ENCODE measurements at places on chromosomes 11 and 22.

- DNase-seq = no peak
Observed at GRCh38 chr22:38753948-38754750, 1.6 kb downstream of the SUN2 start.

- no peak for DNase-seq
Observed at GRCh38 chr11:10809373-10810160, 841 bp upstream of the EIF4G2 start.

- DNase-seq = no peak
Observed at GRCh38 chr22:47205081-47205491, 442.6 kb downstream of the TBC1D22A start.

DNA sequence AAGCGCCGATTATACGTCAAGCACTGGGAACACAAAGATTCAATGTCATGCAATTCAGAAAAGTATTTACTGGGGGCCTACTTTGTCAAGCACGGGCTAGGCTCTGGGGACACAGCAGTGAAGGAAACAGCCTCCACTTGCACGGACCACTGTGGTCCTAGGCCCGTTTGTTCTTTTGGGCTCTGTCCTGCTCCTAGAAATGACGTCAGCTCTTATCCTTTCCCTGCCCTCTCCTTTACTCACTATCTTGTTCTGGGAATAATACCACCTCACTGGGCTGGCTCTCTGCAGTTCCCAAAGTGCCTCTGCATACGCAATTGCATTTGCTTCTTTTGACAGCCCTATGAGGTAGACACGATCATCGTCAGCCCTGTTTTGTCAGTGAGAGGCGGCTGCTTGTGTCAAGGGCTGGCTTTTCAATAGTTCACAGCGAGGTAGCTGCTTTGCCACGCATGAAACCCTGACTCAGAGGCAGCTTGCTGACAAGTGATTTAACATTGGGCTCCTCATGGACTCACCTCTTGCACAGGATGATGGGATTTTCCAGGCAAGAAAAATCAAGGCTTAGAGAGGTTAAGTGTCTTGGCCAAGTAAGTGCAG lies 22.9 kb upstream of the IGSF22 start:
- no peak for DNase-seq

DNA sequence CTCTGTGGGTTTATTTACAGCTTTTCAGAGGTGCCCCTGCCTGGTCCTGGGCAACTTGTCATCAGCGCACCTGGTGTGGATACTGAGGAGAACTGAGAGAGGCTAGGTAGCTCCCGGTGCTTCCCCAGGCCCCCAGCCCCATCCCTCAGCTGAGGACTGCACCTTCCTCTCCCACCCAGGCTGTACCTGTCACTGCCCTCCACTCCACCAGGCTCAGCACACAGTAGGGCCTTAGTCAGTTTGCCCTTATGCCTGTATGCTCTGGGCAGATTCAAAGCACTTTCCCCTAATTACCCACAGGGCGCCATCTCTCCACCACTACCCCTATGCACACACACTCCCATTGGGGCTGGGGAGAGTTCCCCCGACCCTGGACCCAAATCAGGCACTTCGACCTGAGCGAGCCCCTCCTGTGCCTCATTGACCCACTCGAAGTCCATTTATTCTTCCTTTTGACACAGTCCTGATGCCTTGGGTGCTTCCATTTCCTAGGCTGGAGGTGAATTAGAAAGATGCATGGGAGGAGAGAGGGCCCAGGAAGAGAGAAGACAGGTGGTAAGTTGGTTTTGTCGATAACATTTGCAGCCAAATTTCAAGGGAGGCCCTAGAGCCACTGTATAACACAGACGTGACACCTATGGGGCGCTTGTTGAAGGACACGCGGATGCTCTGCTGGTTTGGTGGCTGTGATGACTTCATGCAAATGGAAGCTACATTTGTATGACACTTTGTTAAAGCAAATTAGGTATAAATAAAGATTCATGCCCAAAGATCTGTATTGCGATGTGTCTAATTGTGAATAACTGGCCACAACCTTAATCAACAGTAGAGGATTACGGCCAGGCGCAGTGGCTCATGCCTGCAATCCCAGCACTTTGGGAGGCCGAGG lies 13.8 kb upstream of the PICK1 start:
- DNase-seq = no peak

- peak; percentile 25 for DNase-seq
Observed at GRCh38 chr11:2270322-2271076, at the start of gene ASCL2. Gene ASCL2 (minus strand): TSS chr11:2270588. CDS start chr11:2270332, 256 bp downstream.

DNA sequence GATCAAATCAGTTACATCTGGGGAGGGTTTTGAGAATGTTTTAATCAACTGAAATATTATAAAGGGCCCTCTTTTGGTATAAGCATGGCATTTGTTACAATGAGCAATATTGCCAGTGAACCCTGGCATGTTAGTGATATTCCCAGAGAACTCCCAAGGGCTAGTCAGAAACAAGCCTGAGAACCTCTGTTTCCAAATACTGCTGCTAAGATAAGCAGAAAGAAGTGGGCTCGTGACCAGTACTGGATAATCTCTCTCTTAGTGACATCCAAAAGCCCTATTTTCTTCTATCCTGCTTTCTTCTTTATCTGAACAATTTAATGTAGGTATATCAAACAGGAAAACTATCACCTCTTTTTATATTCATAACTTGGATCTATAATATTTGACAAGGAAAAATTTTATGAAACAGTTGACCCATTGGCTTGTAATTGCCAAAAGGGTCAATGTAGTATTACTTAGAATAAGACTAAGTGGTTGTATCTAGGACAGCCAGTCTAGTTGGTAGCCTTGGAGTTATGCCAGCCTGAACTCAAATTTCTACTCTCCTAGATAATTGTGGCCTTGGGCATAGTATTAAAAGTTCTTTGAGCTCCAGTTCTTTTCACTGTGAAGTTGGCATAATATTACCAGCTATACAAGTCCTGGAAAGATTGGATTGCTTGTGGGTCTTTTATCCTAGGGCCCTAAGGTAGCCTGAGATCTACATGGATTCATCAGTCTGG lies 15.7 kb downstream of the CAT start:
- no peak for DNase-seq

GRCh38 chr11:106086135-106086534 lies 8.7 kb downstream of the AASDHPPT start:
- no peak for DNase-seq

GRCh38 chr22:31451709-31452571 lies 37.7 kb downstream of the EIF4ENIF1 start:
- peak; percentile 70 for DNase-seq

GRCh38 chr11:129323896-129324502 lies 51.6 kb upstream of the BARX2 start:
- peak; percentile 20 for DNase-seq

DNA sequence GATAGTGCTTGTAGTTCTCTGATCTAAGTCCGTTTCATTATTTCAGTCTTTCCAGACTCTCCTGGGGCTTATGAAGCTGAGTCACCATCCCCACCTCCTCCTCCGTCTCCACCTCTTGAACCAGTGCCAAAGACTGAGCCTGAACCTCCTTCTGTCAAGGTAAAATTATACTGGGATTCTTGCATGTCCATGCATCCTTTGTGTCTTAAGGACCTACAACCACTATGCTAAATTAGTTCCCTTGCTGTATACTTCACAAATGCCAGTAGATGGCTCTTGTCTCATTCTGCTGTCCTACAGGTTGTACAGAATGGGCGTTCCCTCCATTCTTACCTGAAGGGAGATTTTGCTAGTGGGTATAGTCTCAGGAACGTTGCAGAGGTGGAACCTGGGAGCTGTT lies 42.2 kb downstream of the POLD3 start:
- no peak for DNase-seq

DNA sequence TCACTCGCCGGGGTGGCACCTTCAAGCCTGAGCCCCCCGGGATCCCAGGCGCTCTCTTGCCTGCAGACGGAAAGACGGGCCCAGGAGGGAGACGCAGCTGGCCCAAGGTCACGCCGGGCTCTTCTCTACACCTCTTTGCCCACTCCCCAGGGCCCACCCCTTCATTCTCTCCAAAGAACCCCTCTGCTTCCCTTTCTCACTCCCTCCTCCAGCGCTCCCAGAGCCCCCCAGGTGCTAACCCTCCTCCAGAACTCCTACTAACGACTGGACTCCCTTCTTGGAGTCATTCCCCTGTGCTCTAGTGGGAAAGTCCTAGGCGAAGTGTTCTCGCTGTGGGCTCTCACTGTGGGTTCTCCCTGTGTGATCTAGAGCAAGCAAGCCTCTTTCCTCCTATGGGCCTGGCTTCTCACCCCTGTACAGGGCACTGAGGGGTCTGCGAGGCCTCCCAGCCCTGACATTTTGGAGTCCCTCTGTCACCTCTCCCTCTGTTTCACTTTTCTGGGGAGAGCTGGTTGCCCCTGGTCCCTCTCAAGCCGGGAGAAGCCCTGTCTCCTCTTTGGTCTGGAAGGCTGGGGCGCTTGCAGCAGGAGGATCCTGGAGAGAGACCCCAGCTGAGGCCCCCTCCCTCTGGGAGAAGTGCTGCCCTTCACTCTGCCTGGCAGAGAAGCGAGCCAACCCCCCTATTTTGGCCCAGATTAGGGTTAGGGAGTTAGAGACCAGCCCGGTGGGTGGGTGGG lies 858 bp downstream of the OAF start:
- DNase-seq = no peak

DNA sequence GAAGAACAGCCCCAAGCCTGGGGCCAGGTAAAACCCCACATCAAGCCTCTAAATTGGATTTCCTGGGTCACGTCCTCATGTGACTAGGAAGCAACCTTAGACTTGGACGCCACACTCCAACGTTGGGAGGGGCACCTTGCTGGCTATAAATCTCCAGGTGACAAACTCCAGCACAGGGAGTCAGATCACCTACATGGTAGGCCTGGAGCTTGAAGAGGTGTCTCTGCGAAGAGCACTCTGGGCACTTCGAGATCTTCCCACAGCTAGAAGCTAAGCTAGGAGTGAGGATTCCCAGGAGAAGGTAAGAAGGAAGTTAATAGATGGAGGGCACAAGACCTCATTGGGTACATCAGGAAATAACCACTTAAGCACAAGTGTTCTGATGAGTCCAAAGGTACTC lies 77.1 kb upstream of the GNAZ start:
- DNase-seq = no peak

DNA sequence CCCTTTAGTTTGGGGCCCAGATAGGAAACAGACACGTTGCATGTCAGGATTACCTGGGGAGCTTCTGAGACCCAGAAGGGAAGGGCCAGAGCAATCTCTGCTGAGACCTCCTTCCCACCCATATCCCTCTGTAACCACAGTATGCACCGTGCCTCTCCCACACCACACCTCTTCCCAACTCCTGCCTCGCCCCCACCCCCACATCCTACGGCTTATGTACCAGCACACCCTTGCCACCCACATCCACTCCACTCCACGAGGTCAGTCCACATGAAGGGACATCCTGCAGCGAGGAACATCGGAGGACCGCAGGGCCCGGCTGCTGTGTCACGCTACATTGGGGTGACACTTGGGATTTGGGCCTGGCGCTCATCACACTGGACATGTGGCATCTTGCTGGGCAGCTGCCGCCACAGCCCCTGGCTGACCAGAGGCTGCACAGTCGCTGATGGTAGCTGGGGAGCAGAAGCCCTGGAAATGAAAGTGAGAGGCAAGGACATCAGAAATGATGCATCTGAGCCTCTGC lies 118.3 kb upstream of the LMO1 start:
- DNase-seq = no peak

GRCh38 chr11:10930972-10931760 lies 73.3 kb upstream of the ZBED5 start:
- DNase-seq = peak; percentile 57

DNA sequence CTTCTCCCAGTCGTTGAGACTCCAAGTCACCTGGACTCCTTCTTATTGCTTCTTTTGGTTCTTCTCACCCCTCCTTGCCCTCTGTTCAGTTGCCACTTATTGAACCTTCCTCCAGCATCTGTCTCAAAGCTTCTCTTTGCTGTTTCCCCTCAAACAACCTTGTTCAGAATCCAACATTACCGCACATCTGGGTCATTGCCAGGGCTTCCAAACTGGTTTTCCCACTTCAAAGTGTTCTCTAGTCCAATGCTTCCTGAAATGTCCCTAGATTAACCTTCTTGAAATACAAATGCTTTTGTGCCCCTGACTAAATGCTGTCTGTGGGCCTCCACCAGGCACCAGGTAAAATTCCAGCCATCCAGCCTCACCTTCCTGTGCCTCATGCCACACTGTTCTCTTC lies 100.8 kb upstream of the TTC12 start:
- no peak for DNase-seq

DNA sequence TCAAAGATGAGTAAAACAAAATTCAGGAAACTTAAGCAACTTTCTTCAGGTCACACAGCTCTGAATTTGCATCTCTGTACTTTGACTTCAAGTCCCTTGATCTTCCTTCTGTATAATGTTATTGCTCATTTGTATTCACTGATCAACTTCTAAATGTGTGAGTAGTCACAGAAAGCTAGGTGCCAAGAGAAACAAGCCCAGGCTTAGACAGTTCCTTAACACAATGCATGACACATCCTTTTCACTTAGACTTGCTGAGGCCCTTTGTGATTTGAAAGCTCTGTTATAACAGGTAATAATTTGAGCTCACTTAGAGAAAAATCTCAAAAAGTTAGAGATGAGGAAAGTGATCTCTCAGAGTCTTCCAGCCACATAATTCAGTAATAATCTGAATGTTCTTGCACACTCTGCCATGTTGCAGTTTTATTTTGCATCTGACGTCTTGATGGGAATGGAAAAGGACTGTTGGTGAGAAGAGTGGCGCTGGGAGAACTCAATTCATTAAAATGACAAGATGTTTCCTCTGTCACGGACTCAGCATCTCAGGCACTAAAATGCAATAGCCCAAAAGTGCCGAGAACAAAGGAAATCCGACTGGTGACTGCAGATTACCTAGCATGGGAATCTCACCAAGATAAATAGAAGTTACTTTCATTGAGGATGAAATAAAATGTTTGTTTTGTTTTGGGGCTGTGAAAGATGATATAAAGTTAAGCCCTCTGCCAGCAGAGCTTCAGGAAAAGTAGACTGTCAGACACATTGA lies 665.3 kb downstream of the OPCML start:
- no peak for DNase-seq

- no peak for DNase-seq
Observed at GRCh38 chr11:1864831-1865665, 12.2 kb downstream of the LSP1 start.

GRCh38 chr11:76850815-76851214 lies 9.9 kb upstream of the ACER3 start:
- no peak for DNase-seq

DNA sequence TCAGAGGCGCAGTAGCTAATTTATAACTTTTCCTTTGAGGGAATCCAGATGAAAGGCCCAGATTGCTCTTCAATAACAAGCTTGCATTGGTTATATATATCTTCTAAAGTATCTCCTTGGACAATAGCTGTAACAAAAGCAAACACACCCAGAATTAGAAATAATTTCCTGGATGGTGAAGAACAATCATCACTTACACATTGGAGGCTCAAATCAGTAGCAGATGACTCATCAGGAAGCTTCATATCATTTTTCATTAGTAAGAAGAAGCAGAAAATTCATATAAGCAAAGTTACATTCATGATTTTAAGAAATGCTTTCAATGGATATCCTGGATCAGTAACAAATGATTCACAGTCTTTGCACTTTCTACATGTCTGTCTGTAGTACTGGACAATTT lies 173.6 kb upstream of the CCDC90B start:
- no peak for DNase-seq
